LNCaP clone FGC (cell line): ENCODE measurements at places on chromosomes 6 and 20.

DNA sequence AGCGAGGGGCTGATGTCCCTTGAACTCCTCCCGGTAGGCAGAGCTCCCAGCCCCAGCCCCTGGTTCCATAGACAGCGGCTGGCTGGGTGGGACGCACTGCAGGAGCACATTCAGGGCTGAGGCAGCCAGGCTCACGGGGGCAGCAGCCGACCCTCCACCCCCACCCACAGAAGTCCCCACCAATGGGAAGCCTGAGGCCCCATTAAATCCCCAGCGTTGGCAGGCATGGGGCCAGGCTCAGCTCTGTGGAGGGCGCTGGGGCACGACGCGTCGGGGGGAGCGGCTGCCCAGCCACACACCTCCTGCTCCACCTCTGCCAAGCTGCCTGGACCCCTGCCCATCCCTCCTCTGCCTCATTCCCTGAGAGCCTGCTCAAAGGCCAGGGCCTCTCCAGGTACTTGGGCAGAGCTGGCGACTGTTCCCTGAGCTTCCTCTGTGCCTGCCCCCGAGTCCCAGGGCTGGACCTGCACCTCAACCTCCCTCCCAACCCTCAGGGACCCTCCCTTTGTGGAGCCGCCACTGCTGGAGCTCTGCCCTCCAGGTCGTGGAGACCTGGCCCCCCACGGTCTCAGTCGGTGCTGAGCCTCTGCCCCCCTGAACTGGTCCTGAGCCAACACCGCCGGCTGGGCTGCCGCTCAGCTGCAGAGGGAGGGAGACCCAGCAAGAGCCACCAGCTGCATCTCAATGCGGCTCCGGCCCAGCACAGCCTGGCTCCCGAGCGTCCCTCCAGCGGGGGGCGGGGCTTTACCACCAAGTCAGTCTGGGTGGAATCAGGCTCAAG, 9.1 kb downstream of the CHRNA4 start:
- no peak for DNase-seq

- no peak for DNase-seq
Observed at GRCh38 chr20:44961870-44962267, 1.7 kb upstream of the TOMM34 start.

DNA sequence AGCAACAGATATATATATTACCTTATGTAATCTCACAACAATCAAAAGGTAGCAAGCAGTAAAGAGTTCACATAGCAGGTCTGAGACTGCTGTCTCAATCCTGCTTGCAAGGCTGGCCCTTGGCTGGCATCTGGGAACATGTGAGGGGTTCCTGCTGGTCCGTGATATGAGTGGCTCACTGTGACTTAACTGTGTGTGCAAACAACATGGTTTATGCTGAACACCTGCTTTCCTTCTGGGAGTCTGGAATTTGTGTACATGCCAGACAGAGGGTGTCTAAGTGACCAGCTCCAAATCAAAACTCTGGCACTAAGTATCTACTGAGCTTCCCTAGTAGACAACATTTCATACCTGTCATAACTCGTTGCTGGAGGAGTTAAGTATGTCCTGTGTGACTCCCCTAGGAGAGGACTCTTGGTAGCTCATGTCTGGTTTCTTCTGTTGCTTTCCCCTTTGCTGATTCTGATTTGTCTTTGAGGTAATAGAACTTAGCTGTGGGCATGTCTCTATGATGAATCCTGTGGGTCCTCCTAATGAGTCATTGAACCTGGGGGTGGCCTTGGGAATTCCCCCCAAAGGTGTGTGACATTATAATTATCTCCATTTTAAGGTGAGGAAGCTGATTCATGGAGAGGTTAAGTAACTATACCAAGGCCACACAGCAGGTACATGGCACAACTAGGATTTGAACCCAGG, 131.6 kb upstream of the NEDD9 start:
- no peak for DNase-seq

DNA sequence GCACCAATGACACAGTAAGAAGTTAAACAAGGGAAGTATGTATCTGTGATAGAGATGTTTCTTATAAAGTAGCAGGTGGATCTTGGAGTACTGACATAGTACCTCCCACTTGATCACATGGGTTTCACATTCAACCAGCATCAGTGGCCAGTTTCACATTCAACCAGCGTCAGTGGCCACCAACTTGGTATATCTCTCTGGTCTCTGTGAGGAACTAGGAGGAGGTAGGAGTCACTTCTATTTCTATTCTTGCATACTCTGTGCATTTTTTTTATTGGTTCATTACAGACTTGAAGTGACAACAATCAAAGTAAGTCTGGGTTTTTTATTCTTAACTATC, 200.3 kb upstream of the SIM1 start:
- no peak for DNase-seq

DNA sequence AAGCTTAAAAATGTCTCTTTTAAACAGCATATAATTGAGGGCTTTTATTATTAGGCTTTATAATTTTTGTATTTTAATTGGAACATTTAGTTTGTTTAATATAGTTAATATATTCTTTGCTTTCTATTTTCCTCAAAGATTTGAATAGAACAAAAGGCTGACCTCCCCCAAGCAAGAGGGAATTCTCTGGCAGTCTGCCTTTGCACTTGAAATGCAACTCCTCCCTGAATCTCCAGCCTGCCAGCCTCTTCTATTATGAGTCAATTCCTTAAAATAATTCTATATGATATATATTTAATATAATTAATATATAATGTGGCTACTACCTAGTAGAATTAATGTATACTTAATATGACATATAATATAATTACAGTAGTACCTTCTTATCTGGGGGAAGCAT, 69.2 kb downstream of the PTPRA start:
- DNase-seq = no peak
